GM23338 (cell line): ENCODE measurements at places on chromosomes 2 and 18. TPM values are rescaled to one million over a fixed set of nuclear protein-coding genes. Genes with fewer than 3 reads are reported as not detected.

The COL4A3 gene
- polyA plus RNA-seq = 1.1 and 1.3 TPM in 2 replicates

The G6PC2 gene
- not detected in 2 replicates for polyA plus RNA-seq

The TNS1 gene
- polyA plus RNA-seq = 1.3 and 2.0 TPM in 2 replicates

DNA sequence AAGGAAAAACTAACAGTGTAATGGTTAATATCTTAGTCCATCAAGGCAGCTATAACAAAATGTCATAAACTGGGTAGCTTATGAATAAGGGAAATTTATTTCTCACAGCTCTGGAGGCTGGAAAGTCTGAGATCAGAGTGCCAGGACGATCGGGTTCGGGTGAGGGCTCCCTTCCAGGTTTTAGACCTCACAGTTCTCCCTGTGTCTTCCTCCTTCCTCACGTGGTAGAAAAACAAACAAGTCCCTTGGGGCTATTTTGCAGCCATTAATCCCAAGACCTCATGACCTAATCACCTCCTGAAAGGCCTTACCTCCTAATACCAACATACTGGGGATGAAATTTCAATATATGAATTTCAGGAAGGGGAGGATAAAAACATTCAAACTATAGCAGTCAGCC, 455.9 kb downstream of the CNTNAP5 start:
- no peak for DNase-seq

The PDIA6 gene
- 284 and 331 TPM in 2 replicates for polyA plus RNA-seq

The SERPINB12 gene
- polyA plus RNA-seq = not detected in 2 replicates

GRCh38 chr2:155965415-155966063, 367.0 kb downstream of the NR4A2 start:
- DNase-seq = peak; percentile 20

The CHRNA1 gene
- polyA plus RNA-seq = not detected in 2 replicates

The SNRPD1 gene
- 660 and 700 TPM in 2 replicates for polyA plus RNA-seq

The TDRD15 gene
- 0.10 TPM in 1 of 2 replicates, not detected in the other for polyA plus RNA-seq

- DNase-seq = peak; percentile 27
These were observed 1.0 kb downstream of the UBR3 start for GRCh38 chr2:169828141-169828811.

DNA sequence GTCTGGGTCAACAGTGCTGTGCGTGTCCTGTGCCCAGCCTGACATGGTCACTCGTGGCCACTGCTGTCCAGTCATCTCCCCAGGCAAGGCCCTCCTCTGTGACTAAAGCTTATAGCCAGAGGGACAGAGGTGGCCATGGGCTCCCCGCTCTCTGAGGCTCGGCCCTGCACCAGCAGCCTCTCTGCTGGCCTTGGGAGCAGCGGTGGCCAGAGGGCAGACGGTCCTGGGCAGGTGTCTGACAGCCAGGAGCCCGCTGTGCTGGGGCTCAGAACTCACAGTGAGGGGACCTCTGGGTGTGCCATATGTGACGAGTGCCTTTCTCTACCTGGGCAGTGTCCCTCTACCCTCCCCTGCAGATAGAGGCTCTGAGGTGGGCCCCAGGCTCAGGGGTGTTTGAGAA, 98.7 kb downstream of the FAM210A start:
- DNase-seq = no peak

- DNase-seq = no peak
These were observed 79.4 kb upstream of the SP3 start for GRCh38 chr2:174044556-174044955.

The RGPD6 gene
- 4.9 and 7.6 TPM in 2 replicates for polyA plus RNA-seq

The DUSP2 gene
- polyA plus RNA-seq = 6.4 and 6.6 TPM in 2 replicates

The TPGS2 gene
- 124 and 136 TPM in 2 replicates for polyA plus RNA-seq

GRCh38 chr2:230949966-230950873, 25.2 kb upstream of the GPR55 start:
- no peak for DNase-seq

DNA sequence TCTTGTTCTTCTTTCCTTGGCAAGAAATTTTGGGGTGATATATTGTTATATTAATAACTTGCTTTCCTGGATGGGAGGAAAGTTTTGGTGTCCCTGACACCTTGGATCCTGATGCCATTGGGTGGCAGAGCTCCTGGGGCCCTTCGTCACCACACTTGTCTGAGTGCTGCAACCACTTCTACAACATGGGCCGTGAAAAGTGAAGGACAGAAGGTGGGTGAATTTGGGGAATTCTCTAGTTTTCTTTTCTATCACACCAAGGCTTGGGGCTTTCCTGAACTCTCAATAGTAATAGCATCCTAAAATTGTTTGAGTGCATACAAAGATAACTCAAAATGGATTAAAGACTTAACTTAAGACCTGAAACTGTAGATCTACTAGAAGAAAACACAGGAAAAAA, 10.0 kb downstream of the ACOXL start:
- DNase-seq = no peak

GRCh38 chr18:66752733-66753132, 148.8 kb upstream of the CDH19 start:
- DNase-seq = no peak

The CDH20 gene
- polyA plus RNA-seq = not detected in 2 replicates

GRCh38 chr2:98709535-98709934, 21.4 kb downstream of the MGAT4A start:
- no peak for DNase-seq
